RWPE2 (cell line): ENCODE measurements at places on chromosomes 2 and 18.

- DNase-seq: no peak
Observed at GRCh38 chr18:43061816-43062215, 53.7 kb downstream of the RIT2 start.

DNA sequence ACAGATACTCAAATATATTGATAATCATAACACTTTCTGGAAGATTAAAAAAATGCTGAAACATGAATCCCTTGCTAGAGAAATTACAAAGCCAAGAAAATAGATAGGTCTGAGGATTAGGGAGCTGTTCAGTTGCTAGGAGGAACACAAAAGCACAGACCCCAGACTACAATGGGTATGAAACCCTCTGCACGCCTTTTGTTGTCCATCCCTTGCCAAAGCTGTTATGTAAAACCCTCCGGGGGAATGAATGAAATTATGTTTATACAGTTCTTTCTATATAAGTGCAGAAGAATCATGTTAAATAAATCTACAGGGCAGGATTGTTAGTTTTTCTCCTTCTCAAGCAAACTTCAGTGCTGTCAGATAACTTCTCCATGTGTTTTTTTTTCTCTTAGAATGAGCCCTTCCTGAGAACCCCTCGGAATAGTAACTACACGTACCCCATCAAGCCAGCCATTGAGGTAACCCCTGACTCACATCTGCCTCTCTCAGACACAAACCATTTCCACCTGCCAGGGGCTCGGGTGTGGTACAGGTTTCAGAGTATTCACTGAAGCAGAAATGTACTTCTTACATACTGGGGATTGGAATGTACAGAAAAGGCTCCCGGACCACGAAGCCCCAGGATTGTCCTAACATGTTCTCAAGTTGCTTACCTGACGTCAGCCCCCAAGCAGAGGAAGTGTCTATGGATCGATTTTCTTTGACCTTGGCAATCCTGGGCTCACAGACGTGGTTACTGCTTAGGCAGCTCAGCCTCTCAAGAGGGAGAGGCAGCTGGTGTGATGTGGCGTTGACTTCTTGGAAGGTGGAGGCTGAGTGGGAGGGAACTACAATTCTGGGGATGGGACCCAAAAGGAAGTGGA lies 118.0 kb downstream of the PLB1 start:
- peak; percentile 93 for DNase-seq

- no peak for DNase-seq
Observed at GRCh38 chr18:6411382-6411781, 3.3 kb downstream of the L3MBTL4 start.

DNA sequence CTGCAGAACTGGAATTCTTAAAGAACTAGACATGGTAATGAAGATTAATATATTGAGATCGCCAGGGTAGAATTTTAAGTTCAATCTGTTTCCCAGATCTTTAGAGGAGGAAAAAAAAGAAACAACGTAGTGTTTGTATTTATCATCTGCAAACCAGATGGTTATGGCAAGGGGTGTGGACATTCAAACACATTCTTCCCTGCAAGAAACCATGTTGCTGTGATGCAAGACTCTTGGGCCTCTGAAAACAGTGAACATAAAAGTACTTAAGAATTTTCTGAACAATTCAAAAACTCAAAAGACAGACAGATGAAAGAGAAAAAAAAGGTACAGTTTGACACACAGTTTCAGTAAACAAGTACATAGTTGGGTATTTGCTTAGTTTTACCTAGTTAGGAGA lies 35.6 kb downstream of the COL5A2 start:
- no peak for DNase-seq

DNA sequence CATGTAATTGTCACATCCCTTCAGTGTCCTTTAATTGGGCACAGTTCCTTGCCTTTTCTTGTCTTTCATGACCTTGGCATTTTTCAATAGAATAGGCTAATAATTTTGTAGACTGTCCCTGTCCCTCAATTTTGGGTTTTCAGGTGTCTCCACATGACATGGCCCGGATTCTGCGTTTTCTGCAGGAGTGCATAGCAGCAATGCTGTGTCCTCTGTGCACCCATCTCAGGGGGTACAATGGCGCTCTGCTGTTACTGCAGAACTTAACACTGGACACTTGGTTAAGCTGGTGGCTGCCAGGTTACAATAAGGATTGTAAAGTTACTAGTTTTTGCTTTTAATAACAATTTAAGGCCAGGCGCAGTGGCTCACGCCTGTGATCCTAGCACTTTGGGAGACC lies 51.3 kb downstream of the INPP5D start:
- DNase-seq: no peak

GRCh38 chr18:70501358-70501757 lies 212.5 kb downstream of the SOCS6 start:
- no peak for DNase-seq

GRCh38 chr2:63856303-63856603 lies 14.6 kb downstream of the UGP2 start:
- DNase-seq: no peak

DNA sequence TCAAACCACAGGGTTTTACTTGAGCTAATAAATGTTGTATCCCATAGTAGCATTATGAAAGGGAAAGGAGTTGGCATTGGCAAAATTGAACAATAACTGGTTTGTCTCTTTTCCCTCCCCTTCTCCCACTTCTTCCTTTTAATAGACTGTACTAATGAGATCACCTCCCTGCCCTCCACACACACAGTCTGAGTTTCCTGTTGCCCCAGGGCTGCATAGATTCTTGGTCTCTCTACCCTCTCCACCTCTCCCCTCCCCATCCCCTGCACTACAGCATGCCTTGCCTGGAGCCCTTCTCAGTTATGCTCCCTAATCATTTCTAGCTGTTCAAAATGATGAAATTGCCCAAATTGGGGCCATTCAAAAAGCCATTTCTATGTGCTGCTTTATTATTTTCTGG lies 37.2 kb upstream of the NEMP2 start:
- no peak for DNase-seq

GRCh38 chr2:157404363-157404762 lies 39.5 kb downstream of the CYTIP start:
- no peak for DNase-seq

GRCh38 chr18:21914739-21915319 lies 174.2 kb downstream of the MIB1 start:
- DNase-seq: no peak

- DNase-seq: no peak
Observed at GRCh38 chr2:174085781-174086180, 120.6 kb upstream of the SP3 start.

GRCh38 chr2:212495046-212495445 lies 43.6 kb downstream of the ERBB4 start:
- DNase-seq: no peak

- no peak for DNase-seq
Observed at GRCh38 chr2:120283649-120284048, 31.0 kb downstream of the RALB start.

DNA sequence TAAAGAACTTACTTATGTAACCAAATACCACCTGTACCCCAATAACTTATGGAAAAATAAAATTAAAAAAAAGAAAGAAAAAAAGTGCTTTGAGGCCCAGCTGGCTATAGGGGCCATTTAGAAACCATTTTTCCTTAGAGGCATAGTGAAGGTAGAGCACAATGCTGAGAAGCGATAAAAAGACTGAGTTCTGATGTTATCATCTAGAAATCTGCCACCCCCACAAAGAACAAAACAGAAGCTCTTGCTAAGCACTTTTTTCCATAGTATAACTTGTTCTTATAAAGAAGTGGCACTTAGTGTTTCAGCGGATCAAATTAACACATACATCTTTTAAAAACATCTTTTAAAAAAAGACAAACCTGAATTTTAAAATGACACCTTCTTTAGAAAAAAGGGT lies 51.4 kb downstream of the ICOS start:
- DNase-seq: no peak

DNA sequence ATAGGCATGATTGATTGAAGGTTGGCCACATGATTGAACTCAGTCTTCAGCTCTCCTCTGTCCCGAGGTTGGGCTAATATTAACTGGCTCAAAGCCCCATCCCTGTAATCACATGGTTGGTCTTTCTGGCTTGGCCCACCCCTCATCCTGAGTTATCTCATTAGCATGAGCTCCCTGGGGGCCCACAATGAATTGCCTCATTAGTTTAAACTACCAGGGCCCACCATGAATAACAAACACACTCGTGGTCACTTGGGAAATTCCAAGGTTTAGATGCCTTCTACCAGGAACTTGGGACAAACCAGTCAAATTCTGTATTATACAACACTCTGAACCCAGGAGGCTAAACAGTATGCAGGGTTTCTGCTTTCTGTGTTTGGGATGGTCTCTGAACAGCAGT lies 121.7 kb upstream of the B3GNT2 start:
- DNase-seq: no peak

- no peak for DNase-seq
Observed at GRCh38 chr2:64202206-64202845, 58.1 kb upstream of the PELI1 start.

DNA sequence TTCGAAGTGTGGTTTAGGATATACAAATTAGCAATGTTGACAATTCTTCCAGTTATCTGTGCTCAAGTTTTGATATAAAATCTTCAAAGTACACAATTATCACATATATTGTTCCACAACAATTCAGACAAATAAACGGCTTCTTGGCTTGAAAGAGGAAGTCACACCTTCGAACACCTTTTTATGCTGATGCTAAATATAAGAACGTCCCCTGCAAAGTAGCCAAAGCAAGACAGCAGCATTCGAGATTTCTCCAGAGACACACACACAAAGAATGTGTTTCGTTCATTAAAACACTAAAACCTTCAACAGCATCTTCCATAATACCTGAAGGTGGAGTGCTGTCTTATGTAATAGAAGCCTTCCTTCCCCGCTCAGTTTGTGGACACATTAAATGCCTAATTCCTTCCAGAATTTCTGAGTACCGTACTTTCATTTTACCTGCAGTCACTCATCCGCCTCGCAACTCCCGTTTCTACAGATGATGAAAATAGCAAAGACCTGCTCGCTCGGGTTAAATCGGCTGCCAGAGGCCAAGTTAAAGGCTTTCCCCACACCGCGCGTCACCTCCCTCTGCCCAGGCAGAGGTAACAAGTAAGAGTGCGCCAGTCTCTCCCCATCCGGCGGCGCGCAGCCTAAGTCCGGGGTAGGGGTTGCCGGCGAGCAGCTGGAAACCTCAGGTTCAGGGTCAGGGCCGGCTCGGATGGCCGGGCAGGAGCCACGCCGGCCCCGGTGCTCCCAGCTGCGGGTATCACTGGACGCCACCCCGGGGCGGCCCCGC lies 847 bp downstream of the SERPINE2 start:
- DNase-seq: no peak

- no peak for DNase-seq
Observed at GRCh38 chr2:233434666-233435330, 80.5 kb downstream of the DGKD start.

GRCh38 chr2:80363791-80364349 lies 59.3 kb upstream of the LRRTM1 start:
- no peak for DNase-seq

DNA sequence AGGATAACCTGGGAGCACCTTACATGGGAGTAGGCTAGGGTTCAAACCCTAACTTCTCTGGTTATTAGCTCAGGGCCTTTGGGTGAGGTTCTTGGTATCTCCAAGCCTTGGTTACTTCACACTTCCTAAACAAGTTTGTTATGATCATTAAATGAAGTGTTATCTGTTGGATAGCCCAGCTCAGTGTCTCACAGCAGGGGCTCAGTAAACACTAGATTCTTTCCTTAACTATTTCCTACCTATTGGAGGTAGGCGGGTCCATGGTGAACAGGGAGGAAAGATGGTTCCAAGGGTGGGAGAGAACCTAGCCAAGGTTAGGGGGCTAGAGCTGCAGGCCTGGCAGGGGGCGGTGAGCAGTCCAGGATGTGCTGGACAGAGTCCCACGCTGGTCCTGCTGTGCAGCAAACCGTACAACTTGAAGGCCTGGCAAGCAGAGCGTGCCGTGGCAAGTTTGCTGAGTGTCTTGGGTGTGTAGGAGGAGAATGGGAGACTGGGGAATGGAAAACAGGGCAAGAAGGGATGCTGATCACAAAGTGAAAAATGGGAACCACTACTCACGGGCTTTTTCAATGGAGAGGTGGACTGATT lies 259.1 kb downstream of the PRKCE start:
- DNase-seq: no peak

DNA sequence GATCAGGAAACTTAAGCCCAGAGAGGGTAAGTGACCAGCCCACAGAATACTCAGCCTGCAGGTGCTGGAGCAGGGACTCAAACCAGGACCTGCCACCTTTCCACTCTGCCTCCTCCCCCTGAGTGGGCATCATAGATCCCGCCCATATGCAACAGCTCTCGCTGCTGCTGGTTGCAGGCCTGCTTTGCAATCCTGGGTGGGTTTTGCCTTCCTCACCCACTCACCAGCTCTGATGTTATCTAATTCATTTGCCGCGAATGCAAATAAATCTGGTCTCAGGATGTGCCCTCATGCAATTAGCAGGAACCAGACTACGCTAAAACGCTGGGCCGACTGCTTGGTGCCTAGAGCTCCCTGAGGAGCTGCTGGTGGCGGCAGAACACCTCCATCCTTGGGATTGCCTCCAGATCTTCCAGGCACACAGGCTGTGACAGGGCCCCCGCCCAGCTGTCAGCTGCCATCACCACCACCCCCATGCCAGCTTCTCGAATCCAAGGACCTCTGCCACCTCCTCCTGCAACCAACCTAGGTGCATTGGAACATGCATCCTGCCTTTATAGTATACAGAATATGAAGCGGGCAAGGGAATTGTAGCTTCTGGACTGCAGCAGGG lies 28.8 kb downstream of the CNGA3 start:
- no peak for DNase-seq

- no peak for DNase-seq
Observed at GRCh38 chr2:116819355-116819754, 995.1 kb upstream of the DDX18 start.

DNA sequence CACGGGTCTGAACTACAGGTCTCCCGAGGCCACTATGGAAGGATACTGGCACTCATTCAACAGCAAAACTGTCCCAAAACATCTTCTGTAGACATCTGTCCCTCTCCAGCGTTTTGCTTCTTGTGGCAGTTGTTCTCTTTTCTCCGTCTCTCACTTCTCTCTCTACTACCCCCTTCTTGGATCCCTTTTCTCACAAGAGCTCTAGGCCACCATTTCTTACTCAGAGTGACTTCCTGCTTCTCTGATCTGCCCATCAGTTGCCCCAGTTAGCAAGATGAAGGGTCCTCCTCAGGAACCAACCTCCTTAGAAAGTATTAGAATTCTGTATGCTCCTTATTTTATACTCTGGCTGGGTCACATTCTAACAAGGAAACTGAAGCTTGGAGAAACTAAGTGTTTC lies 32.6 kb downstream of the BCL2 start:
- no peak for DNase-seq

- no peak for DNase-seq
Observed at GRCh38 chr2:210269148-210269547, 43.9 kb upstream of the ACADL start.
